Right renal cortex interstitium (tissue), 3 donors: ENCODE measurements at places on chromosomes 7 and 10.

DNA sequence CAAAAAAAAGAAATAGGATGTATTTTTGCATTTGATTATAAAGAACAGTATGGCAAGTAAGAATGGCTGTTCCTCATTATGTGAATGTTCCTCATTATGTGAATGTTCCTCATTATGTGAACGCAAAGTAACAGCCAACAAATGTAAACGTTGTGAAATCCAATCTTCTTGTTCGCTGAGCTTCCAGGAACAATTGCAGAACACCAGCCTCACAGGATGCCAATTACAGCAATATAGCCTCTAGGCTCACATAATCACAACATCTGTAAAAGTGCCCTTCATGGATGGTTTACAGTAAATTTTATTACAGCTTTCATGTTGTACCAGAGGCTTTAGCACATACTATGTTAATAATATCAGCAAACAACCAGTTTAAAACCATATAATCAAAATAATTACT is 71.6 kb downstream of the THSD7A start:
- no peak for DNase-seq

DNA sequence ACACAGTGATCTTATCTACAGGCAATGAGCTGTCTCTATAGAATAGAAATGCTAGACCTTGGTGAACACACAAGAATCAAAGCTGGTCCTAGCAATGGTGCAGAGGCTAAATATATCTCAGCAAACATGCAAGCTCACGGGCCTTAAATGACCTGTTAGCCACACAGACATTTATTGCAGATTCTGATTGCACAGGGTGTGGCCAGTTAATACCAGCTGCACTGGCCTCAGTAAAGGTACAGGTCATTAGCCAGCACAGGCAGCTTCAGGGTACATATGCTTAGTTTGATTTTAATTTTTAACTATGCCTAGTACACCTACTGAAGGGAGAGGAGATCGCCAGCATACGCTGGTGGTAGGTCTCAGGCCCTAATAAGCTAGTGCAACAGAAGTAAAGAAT is 265.4 kb upstream of the DGKB start:
- DNase-seq: no peak

DNA sequence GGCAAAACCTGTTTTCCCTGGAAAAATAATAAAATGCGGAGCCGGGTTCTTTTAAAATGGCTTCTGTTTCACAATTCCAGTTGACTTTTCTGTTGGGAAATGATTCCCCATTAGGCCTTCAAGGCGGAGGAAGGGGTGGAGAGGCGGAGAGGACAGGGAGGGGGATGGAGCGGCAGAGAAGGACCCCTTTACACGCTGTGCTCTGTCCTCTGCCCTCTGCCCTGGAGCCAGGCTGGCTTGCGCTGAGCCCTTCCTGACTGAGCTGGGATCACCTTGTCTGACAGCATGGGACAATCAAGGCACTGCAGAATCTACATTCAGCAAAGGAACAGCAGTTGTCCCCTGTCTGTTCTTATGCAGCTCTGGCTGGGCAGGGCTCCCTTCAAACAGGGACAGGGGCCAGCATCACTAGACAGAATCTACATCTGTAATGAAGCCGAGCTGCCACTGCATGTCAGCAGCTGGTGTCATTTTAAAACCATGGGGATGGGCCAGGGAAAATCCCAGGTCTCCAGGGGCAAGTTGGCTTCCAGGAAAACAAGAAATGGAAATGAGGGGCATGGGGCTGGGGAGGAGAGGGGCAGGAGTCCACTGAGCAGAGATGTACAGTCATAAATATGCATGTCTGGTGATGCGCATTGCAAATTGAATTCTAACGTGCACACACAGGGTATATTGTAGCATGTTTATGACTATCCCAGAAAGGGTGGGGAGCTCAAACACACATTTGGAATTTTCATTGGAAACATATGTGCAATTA is 120.0 kb downstream of the MKX start:
- DNase-seq: no peak

- DNase-seq: peak; percentile 57
Observed at GRCh38 chr10:586151-586550, 103.3 kb downstream of the DIP2C start.

- no peak for DNase-seq
Observed at GRCh38 chr10:70481105-70481504, 2.5 kb downstream of the PALD1 start.

GRCh38 chr7:157005456-157006204 is 4.8 kb downstream of the MNX1 start:
- no peak for DNase-seq

GRCh38 chr7:126493801-126494200 is 758.9 kb downstream of the GRM8 start:
- DNase-seq: no peak

DNA sequence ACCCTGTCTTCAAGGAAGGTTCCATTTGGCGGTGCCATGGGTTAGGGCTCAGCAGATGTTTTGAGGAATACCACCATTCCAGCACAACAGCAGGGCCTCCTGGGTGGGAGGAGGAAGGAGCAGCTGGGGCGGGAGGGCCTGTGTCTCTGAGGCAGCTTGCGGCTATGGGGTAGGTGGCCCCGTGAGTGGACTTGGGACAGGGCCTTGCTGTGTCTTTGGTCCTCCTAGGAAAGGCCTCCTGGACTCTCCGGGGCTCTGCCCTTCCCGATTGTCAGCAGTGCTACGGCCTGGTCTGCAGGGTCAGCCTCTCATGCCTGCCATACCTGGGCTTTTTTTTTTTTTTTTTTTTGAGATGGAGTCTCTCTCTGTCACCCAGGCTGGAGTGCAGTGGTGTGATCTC is 96.7 kb downstream of the PAXIP1 start:
- no peak for DNase-seq

DNA sequence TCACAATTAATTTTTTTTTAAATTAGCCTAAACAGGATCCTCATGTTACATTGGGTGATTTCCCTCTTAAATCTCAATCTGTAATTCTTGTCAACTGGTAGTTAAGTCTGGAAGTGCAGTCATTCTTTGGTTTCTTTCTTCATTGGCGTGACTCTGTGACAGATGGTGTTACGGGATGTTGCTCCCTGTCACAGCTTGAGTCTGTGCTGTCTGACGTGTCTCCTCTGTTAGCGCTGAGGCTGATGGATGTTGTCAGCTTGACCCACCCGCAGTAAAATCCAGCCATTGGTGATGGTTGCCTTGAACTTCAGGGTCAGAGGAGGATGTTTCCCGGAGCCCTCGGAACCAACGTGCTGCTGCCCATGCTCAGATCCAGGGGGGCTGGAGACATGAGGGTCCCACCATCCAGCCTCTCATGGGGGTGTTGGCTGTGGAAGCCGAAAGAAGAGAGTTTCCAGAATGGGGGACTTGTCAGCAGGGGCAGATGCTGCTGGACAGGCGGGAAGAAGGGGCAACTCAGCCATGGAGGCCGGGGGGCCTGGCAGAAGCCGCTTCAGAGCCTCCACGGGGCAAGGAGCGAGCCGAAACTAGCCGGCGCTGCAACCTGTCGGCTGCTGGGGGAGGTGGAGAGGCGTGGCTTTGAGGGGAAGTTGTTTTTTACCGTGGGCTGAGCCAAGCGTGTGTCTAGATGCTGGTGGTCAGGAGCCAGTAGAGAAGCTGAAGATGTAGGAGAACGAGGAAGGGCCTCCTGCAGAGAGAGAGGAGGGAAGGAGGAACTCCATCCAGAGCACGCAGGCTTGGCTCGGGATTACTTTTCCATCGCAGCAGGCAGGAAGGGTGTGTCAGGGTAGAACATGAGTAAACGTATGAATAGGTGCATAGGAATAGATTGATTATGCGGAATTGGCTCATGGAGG is 3.5 kb downstream of the SUN1 start:
- DNase-seq: no peak

GRCh38 chr7:128705891-128706333 is 33.2 kb upstream of the CALU start:
- no peak for DNase-seq

GRCh38 chr10:51747216-51747615 is 47.8 kb upstream of the CSTF2T start:
- DNase-seq: no peak

DNA sequence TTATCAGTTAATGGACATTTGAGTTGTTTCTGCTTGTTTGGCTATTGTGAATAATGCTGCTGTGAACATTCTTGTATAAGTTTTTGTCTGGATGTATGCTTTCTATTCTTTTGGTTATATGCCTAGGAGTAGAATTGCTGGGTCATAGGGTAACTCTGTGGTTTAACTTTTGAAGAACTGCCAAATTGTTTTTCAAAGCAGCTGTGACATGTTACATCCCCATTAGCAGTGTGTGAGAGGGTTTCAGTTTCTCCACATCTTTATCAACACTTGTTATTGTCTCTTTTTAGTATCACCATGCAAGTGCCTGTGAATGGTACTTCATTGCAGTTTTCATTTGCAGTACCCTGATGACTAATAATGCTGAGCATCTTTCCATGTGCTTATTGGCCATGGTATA is 2.1 kb upstream of the NDUFB8 start:
- no peak for DNase-seq

DNA sequence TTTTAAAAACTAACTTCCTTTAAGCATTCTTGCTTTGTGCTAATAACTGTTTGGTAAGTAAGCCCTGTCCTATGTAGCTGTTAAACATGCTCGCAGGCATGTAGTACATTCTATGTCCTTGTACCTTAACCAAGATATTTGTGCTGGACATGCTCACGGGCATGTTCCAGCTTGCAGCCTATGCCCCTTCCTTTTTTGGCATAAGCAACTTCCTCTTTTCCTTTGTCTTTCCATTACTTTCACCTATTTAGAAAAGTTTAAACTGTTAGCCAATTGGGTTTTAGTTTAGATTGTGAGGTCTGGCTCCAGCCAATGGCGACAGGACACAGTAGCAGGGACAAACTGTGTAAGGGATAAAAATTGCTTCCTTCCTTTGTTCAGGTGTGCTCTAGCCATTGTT is 14.4 kb upstream of the APBB1IP start:
- no peak for DNase-seq

- peak; percentile 52 for DNase-seq
Observed at GRCh38 chr10:92240289-92241157, 50.4 kb downstream of the CPEB3 start.
